Panc1 (cell line): ENCODE measurements at places on chromosomes 1 and 21.

DNA sequence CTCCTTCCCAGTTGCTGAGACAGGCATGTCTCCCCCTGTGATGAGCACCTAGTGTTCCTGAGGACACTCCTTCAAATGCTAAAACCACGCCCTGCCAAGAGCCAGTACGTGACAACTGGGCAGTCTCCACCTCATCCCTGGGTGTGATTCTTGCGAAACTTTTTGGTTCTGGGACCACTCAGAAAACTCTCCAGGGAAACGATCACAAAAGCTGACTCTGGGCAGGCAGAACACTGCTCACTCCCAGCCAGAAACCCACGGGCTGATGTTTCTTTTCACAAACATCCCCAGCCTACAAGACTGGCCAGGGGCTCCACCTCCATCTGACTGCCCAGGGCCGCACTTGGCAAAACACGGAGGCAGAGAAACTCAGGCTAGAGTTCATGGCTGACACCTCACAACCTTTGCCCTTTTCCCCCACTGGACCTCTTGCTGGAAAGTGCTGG lies 24.4 kb downstream of the DHRS3 start:
- DNase-seq: no peak

DNA sequence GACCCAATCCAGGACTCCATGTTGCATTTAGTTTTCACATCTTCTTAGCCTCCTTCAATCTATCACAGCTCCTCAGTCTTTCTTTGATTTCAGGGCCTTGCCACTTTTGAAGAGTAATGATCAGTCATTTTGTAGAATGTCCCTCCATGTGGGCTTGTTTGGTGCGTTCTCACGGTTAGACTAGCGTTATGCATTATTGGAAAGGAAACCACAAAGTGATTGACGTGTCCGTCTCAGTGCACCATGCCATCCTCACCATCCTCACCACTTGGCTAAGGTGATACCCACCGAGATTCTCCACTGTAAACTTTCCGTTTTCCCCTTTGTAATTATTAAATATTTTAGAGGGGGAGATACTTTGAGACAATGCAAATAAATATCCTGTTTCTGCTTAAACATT lies 59.6 kb upstream of the OLIG2 start:
- DNase-seq: no peak

DNA sequence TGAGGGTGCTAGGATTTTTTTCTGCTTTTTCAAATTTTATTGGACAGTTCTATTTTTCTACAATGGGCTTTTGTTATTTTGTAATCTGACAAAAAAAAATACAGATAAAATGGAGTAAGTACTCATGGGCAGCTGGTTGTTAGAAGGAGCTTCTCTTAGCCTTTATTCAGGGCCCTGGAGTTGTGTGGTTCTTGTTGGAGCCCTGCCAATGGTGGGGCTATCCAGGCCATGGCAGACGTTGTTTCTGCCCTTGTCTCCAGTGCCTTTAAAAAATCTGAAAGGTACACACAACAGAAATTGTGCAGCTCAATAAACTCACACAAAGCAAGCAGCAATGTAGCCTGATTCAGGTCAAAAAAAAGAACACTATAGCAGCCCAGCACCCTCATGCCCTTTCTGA lies 153.5 kb upstream of the GALNT2 start:
- no peak for DNase-seq

DNA sequence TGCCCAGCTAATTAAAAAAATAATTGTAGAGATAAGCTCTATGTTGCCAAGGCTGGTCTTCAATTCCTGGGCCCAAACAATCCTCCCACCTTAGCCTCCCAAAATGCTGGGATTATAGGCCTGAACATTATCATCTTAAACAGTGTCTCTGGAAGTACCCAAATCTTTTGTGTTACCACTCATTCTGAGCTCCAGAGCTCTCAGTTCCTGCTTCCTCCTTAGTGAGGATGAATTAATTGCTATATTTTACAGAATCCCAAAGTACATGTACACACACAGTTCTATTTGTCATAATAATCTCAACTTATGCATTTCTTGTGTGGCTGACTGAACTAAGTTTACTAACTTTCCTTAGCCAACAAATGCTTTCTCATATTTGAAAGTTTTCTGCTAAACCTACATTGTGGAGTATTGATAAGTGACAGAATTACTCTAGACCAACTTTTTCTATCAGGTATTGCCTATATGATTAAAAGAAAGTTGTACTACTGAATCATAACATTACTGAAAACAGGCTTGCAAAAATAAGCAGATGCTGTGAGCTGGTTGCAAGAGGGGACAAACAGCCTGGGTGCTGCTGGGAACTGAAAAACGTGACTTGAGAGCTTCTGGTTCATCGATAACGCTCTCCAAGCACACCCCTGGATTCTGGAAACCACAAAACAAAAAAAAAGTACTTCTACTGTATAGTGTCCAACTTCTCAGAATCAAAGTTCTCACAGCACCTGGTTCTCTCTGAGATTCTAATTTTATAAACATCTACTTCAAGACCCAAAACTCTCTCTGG lies 15.3 kb downstream of the VAV3 start:
- no peak for DNase-seq

GRCh38 chr1:214453109-214453722 lies 98.2 kb downstream of the PTPN14 start:
- DNase-seq: no peak

DNA sequence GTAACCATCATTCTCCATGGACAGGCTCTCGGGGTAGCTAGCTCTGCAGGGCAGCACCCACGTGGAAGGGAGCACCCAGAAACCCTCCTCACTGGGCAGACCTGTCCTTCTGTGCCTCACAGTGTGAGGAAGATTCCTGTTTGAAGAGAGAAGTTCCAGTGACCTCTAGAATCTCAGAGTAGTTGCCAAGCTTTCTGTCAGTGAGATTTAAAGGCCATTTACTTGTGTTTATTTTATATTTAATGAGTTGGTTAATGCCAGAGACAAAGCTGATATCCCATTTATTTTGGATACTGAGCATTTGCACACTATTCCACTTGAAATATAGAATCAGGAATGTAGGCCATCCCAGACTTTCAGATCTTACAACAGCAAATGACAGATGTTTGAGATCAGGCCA lies 28.7 kb downstream of the MTARC1 start:
- DNase-seq: no peak

DNA sequence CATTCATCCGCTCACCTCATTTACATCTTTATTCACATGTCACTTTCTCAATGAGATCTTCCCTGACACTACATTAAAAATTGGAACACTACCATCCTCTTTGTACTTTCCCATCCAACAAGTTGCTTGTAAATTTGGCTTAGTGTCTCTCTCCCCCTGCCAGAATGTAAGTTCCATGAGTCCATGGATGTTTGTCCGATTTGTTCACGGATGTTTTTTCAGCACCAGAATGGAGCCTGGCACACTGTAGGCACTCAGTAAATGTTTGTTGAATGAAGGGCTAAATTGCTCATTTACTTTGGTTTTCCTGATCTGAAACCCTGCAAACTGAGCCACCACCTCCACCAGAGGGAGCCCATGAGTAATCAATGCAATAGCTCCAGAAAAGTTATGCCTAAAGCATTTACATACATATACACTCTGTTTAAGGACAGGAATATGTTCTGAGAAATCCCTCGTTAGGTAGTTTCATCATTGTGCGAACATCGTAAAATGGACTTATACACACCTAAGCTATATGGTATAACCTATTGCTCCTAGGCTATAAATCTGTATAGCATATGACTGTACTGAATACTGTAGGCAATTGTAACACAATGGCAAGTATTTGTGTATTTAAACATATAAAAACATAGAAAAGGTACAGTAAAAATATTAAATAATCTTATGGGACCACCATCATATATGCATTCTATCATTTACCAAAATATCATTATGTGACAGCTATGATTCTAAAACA lies 2.8 kb upstream of the EYA3 start:
- peak; percentile 74 for DNase-seq

DNA sequence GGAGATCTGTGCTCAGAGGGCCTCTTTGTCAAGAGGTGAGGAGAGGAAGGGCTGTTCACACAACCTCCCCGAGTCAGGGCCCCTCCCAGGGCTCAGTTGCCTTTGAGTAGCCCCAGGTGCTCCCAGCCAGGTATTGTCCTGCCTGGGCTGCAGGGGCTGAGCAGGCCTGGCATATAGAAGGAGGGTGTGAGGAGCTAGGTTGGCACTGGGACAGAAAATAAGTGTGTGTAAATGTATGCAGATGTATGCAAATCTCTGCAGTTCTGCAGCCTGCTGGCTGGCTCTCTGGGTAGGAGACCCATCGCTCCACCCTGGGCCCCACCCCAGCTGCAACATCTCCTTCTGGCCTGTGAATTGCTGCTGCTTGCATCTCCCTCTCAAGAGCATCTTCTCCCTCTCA lies 52.4 kb downstream of the NAV1 start:
- DNase-seq: no peak

- no peak for DNase-seq
Measured at GRCh38 chr1:182626527-182626926, 22.3 kb upstream of the RGS16 start.

GRCh38 chr1:60958001-60958400 lies 124.4 kb upstream of the NFIA start:
- DNase-seq: no peak

DNA sequence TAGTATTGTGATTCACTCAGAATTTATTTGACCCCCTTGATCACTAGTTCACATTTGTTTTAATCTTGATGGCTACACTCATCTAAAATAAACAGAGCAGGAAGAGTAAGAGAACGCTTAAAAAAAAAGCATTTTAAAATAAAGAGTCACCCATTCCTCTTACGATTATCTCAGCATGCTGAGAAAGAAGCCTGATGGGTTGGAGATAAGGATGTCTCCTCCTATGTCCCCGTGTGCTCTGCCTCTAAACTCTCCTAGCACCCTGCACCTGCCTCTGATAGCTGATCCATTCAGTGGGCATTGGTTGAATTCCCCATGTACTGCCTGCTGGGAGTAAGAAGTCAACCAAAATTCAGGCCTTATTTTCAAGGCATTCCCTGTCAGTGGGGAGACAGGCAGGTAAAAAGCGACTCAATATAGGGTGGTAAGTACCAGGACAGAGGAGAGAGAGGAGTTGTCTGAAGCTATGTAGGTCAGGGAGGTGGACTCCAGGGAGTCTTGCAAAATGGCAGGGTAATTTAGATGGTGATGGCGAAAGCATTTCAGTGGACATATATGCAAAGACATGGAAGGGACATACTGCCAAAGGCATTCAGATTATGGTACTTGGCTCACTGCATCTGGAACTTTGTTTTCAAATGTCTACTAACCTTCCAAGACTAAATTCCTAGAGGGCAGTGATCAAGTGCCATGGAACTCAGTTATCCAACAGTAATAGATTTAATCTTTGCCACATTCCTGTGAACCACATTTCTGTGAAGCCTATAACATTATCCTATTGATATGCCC lies 18.4 kb downstream of the ELAVL4 start:
- DNase-seq: no peak

GRCh38 chr1:11653101-11653860 lies 948 bp downstream of the FBXO2 start:
- no peak for DNase-seq

DNA sequence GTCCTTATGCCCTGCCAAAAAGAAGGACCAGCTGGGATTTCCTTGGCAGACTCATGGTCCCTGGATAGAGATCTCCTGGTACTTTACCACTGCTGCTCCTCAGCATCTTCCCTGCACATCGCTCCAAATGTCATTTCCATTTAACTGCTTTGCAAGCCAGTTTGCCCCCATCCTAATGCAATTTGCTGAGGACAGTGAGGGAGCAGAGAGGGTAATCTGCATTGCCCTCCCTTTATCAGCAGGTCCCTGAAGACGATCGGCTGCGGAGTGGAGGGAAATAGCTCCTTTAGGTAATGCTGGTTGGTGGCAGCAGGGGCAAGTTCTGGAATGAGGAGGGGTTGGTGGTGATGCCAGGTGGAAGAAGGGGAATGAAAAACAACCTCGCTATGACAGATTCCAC lies 2.7 kb downstream of the PLXNA2 start:
- DNase-seq: no peak

DNA sequence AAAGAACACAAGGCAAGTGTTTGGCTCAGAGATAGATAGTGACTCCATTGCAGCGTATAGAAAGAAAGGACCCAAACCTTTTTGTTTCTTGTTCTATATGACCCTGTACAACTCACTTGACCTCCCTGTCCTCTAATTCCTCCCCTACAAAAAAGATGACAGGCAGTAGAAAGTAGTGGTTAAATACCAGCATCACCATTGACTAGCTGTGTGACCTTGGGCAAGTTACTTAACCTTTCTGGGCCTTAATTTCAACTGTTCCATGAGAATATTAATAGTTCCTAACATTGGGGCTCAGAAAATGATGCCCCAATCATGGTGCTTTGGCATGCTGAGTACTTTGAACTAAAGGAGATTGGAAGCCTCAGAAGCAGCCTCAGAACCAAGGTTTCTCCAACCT lies 46.7 kb upstream of the MAN1A2 start:
- no peak for DNase-seq

GRCh38 chr1:215807218-215807617 lies 240.1 kb downstream of the KCTD3 start:
- no peak for DNase-seq

DNA sequence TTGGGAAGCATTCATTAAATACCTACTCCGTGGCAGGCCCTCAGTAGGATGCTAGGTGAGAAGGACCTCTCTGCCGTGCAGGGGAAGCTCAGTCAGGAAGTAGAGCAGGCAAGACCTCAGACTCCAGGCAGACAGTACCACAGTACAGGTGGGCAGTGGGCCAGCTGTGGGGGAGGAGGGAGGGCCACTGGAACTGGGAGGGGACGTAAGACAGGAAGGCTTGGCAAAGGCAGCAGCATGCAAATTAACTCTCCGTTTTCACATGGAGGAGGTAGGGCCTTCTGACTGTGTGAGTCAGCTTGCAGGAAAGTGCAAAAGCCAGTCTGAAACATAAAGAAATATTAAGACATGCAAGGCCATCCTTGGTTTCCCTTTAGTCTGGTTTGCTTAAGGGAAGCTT lies 157.7 kb downstream of the TRIM33 start:
- no peak for DNase-seq

GRCh38 chr1:94819945-94820746 lies at the start of gene SLC44A3:
Gene SLC44A3, plus strand, starts transcription at chr1:94820357. Its CDS starts 95 bp downstream, at chr1:94820452.
- no peak for DNase-seq

DNA sequence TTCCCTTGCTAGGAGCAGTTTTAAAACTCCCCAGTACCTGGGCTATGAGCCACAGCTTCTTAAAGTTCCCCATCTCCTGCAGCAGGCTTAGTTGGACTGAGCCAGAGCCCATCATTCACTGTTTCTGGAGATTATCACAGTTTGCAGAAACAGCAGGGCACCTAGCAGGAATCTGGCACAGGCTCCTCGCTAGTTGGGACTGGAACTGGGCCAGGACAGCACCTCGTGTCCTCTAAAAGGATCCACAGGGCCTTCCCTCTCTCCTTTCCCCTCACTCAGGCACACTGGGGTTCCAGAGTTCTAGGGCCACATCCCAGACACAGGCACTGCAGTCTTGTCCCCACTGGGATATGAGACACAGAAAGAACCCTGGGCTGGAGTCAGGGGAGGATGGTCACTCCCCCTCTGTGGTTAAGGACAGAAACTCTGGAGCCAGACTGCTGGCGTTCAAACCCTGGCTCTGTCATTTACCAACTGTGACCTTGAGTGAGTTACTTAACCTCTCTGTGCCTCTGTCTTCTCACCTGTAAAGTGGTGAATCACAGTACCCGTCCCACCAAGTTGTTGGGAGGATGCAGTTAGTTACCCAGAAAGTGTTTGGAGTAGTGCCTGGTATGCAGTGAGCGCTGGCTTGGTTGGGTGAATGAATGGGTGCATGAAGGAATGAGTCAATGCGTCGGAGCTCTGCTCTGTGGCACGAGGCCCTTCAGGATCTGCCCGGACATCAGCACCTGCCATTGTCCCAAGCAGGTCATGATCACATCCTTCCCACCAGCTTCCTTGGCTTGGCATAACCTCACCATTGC lies 18.8 kb upstream of the ECE1 start:
- DNase-seq: no peak

- DNase-seq: no peak
Measured at GRCh38 chr1:170660871-170661645, 2.9 kb upstream of the PRRX1 start.

- DNase-seq: no peak
Measured at GRCh38 chr21:38151021-38151645, 105.7 kb upstream of the KCNJ15 start.
